ENCODE measurements at places on chromosomes 5 and 9. TPM values are rescaled to one million over a fixed set of nuclear protein-coding genes. Genes with fewer than 3 reads are reported as not detected.

ANKRD18B gene
- 4.2 TPM for total RNA-seq

HTR4 gene
- 0.18 TPM for total RNA-seq

PRRT1B gene
- not detected for total RNA-seq

IL9 gene
- total RNA-seq, result not detected

Data from Daoy (cell line).